ENCODE measurements at places on chromosomes 4 and X.

DNA sequence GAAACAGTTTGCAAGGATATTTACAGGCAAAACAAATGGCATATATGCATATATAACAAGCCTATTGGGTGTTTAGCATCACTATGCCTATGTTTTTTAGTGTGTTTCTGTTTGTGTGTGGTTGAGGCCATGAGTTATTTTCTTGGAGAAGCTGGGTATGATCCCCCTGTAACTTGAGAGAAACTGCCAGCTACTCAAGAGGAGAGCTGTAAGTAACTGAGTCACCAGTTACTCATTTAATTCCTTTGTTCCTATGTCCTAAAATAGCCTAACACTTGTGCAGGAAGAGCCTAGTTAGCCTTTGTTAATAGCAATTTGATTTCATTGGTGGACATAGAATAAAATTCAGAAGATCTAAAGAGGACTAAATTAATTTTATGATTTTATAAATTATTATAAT, 79.1 kb downstream of the PWWP3B start:
- no peak for DNase-seq

DNA sequence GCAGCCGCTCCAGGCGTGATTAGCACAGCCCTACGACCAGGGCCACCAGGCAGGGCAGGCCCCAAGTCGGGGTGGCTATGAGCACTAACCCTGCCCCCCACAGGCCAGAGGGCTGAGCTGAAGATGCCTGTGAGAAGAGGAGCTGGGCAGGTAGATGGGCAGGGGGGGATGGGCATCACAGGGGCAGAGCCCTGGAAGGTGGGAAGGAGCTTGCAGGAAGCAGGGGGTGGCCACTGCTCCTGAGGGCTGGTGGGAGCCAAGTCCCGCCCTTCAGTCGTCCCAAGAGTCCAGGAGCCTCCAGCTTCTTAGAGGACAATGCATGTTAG, 7.3 kb upstream of the MXD4 start:
- no peak for DNase-seq

GRCh38 chr4:184887333-184887732, 61.6 kb upstream of the ACSL1 start:
- no peak for DNase-seq

GRCh38 chr4:70703619-70704214, 15.4 kb downstream of the UTP3 start:
- no peak for DNase-seq

- no peak for DNase-seq
Observed at GRCh38 chr4:125891597-125892258, 577.0 kb downstream of the FAT4 start.

- DNase-seq, result no peak
Observed at GRCh38 chr4:7903791-7904516, 35.7 kb downstream of the AFAP1 start.

GRCh38 chr4:89753601-89754066, 83.3 kb downstream of the SNCA start:
- DNase-seq, result no peak

GRCh38 chr4:173328236-173328901, 5.8 kb downstream of the HMGB2 start:
- no peak for DNase-seq

DNA sequence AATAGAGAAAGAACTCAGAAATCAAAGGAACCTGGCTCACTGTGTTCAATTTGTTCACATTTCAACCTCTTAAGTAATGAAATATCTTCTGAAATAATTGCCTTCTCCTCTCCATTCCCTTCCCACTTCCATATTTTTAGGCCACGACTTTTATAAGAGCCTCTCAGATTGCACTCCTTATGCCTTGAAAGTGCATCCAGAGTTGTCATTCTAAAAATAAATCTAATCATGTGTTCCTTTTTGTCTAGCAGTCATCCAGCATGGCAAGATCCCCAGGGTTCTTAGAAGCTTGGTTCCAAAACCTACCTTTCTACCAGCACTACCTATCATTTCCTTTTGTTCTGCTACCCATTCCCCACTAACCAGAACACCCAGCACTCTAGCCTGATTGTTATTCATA, 42.4 kb upstream of the RPA4 start:
- no peak for DNase-seq

- DNase-seq, result no peak
Observed at GRCh38 chr4:22648996-22649395, 43.7 kb upstream of the GBA3 start.

GRCh38 chrX:115452251-115452650, 108.7 kb upstream of the PLS3 start:
- DNase-seq, result no peak

All from activated T-cell treated with anti-CD3 and anti-CD28 coated beads, Interleukin-2, amount 50 U/mL, for 48 hours (primary cell).